ENCODE measurements at places on chromosomes 7 and 10.

DNA sequence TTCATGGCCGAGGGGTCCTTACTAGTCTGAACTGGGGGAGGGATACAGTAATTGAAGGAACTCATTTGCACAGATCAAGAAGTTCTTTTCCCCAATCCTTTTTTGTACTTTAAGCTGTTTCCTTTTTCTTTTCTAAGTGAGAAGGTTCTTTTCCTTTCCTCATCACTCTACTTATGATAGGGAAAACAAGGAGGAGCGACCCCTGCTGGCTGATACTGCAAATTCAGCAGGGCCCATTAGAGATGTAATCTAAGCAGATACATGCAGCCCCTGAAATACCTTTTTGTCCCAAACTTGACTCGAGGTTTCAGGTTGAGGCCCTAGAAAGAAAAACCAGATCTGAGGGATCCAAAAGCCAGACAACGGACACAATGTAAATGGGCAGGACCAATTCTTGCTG lies 305.5 kb downstream of the DNAJB9 start:
- no peak for DNase-seq

DNA sequence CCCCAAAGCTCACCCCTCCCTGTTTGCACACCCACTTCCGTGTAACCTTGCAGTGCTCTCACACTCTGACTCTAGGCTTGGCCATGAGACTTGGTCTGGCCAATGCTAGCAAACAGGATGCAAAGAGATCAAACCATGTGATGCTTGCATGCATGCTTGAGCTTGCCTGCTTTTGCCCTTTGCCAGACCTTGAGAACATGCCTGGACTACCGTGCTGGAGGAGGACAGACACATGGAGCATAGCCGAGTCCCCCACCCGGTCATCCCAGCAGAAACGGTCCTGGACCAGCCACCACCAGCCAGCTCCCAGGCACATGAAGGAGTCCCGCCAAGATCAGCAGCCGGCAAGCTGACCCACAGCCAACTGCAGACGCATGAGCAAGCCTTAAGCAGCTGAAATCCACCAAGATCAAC lies 23.4 kb downstream of the PYROXD2 start:
- DNase-seq = no peak

GRCh38 chr7:131231381-131232220 lies 96.1 kb upstream of the MKLN1 start:
- DNase-seq = peak; percentile 10

DNA sequence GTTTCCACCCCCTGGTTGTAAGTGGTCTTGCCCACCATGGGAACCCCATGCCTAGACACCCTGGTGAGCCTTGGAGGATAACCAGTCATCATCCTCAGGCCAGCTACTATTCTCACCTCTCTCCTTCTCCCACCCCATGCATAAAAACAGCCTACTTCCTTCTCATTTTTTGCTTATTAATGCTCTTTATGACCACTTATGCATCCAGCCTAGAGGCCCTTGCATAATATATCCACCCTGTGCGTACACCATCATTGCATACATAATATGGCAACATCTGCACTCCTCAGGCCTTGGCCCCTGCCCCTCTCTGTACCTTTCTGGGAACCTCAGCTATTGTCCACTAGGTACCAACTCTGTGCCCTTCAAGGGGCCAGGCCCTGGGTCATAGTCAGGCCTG lies 91.0 kb downstream of the CDH23 start:
- DNase-seq = no peak

- DNase-seq = no peak
Observed at GRCh38 chr10:126511917-126512479, 123.7 kb upstream of the ADAM12 start.

GRCh38 chr7:127214956-127215718 lies 37.6 kb downstream of the GRM8 start:
- no peak for DNase-seq

DNA sequence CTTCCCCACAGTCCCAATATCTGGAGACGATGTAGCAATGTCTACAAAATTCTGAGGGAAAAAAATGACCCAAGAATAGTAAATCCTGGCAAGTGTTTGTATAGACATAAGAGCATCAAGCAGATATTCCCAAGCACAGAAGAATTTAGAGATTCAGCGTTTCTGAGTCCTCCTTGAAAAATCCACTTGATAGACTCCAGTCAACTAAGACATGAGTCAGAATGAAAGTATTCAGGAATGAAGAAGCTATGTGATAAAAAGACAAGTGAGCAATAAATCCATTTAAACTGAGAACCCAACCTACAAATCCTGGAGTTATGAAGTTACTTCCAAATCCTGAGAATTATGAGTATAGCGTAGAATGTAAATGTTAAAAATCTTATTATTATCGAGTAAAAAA lies 86.1 kb upstream of the NPY start:
- no peak for DNase-seq

GRCh38 chr7:152341039-152341913 lies 94.5 kb downstream of the KMT2C start:
- peak; percentile 70 for DNase-seq

DNA sequence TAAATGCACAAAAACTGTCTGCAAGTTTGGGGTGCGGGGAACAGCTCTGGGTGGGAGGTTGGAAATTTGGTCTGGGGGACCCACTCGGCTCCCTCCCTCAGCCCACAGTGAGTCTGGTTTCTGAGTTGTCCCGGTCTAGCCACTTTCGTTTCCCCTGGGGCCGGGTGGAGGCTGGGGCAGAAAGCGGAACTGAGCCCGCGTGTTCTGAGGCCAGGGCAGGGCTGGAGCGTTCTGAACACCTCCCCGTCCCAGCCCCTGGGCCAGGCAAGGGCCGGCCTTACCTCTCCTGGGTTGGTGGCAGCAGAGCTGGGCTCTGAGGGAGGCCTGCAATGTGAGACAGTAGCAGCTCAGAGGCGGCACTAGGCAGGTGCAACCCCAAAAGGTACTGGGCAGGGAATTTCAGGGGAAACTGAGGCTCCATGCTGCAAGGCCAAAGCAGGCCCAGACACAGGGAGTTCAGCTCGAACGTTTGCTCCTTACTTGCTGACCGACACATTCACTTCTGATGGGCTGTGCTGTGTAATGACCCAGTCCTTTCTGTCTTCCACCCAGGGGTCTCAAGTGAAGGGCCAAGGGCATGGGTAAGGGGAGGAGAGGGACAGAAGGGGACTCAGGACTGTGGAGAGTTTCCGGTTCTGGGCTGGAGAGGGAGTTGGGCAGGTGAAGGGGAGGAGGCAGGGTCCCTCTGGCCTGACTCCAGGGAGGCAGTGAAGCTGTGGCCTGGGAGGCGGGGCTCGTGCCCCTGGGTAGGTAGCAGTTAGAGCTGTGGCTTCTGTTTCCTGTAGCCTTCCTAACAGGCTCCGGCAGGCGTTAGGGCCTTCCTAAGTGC lies 3.0 kb downstream of the IRF5 start:
- DNase-seq = no peak

GRCh38 chr7:134602881-134603451 lies 43.7 kb upstream of the BPGM start:
- DNase-seq = no peak

GRCh38 chr7:136555933-136556332 lies 312.5 kb upstream of the CHRM2 start:
- no peak for DNase-seq

- DNase-seq = no peak
Observed at GRCh38 chr7:34011696-34012095, 106.4 kb downstream of the BMPER start.

- DNase-seq = no peak
Observed at GRCh38 chr7:15463801-15464666, 97.8 kb downstream of the AGMO start.

DNA sequence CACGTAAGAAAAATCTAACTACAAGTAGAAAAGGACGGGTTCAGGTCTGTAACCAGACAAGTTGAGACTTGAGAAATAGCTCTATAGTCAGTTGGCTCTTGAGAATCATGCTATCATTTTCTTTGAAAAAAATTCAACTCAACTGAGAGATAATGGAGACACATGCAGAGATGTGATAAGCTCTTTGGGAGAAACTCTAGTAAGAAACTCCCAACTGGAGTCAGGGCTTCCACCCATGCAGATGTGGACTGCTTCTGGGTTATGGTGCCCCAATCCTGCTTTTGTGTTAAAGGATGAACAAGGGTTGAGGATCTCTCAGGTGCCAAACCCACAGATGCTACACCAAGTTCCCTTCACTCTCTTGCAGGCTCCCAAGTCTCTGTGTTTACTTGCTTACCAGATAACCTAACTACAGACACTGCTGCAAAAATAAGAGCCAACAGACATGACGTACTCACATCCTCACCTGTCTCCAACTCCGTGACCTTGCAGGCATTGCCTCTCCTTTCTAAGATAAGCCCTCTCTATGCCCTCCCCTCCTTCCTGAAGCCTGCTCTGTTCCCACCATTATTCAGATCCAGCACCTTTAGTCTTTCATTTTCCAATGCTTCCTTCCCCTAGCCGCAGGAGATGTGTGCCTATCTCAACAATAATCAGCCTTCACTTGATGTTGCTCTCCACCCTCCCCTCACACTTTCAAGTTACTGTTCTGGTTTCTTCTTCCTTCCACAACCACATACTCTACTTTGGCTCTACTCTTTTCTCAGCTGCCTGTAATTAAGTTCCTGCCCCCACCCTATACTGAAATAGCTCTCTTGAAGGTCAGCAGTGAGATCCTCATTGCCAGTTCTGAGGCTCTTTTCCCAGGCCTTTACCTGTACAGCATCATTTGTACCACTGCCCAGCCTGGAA lies 130.0 kb downstream of the ICA1 start:
- no peak for DNase-seq

- DNase-seq = peak; percentile 55
Observed at GRCh38 chr10:89414879-89415821, 782 bp downstream of the IFIT5 start.

- DNase-seq = no peak
Observed at GRCh38 chr7:73723813-73724212, 4.3 kb upstream of the STX1A start.

DNA sequence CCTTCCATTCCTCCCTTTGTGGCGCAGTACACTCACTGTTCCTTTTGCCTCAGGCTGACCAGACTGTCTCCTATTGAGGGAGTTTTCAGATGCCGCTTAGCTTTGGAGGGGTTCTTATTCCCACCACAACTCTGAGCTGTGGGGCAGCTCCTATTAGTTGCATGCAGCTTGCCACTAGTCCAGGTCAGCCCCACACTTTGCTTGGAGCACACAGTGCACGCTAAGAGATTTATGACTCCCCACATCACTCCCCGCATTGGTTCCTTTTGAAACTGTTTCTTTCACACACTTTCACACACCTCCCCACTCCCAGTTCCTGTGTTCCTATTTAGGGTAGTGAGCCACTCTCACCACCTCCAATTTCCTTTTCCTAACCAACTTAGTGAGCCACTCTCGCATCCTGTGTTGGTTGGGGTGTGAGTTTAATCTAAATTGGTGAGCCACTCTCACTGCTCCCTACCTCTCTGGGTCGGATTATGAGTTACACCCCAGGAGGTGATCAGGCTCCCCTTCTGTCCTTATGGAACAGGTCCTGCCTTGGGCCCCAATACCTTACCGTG lies 10.4 kb upstream of the ZNF485 start:
- DNase-seq = no peak

- DNase-seq = no peak
Observed at GRCh38 chr10:44209811-44210210, 175.1 kb downstream of the CXCL12 start.

- no peak for DNase-seq
Observed at GRCh38 chr7:132497098-132497497, 79.2 kb downstream of the PLXNA4 start.

DNA sequence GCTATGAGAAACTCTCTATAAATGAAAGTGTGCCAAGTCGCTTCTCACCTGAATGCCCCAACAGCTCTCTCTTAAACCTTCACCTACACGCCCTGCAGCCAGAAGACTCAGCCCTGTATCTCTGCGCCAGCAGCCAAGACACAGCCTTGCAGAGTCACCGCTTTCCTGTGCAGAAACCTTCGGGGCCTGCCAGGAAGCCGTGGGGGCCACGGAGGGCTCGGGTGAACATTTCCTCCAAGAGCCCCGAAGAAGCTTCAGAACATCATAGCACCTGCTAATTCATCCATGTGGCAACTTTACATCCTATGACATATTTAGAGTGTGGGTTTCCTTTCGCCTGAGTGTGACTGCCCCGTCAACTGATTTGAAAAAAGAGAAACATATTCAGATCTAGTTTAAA lies 55.7 kb upstream of the PRSS58 start:
- DNase-seq = no peak

- no peak for DNase-seq
Observed at GRCh38 chr7:36002900-36003299, 150.2 kb upstream of the EEPD1 start.

GRCh38 chr7:87512906-87513305 lies 37.4 kb upstream of the ABCB4 start:
- no peak for DNase-seq

GRCh38 chr10:32211046-32211363 lies 136.0 kb downstream of the EPC1 start:
- DNase-seq = no peak

GRCh38 chr7:139389091-139389490 lies 29.4 kb downstream of the LUC7L2 start:
- no peak for DNase-seq

- DNase-seq = no peak
Observed at GRCh38 chr7:129644634-129645230, 33.2 kb downstream of the NRF1 start.

All from body of pancreas (tissue), 4 donors.